ENCODE measurements at places on chromosomes 6 and 20.

DNA sequence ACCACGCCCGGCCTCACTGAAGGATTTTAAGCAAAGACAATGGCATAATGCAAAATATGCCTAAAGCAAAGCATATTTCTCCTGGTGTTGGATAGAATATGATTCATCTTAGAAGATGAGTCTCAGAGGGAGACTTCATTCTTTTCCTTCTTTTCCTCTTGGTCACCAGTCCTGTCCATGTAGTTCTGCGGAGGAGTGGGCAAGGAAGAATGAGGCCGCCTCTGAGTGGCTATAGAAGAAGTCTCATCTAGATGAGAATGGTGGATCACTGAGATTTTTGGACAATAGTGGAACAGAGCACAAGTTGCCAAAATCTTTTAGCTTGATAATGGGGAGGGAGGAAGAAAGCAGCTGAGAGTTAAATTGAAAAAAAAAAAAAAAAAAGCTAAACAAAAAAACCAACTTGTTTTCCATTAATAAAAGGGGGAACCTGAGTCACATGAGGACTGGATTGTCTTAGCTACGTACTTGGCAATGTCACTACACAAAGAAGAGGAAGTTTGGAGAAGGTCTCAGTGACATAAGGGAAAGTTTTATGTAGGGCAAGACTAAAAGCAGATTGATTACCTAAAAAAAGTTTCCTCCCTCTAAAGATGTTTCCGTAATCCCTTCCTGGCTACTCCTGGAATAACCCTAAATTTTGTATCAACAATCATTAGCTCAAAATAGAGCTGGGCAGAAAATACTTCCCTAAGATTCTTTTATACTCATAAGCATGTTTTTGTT is 6.0 kb downstream of the CD83 start:
- no peak for DNase-seq

DNA sequence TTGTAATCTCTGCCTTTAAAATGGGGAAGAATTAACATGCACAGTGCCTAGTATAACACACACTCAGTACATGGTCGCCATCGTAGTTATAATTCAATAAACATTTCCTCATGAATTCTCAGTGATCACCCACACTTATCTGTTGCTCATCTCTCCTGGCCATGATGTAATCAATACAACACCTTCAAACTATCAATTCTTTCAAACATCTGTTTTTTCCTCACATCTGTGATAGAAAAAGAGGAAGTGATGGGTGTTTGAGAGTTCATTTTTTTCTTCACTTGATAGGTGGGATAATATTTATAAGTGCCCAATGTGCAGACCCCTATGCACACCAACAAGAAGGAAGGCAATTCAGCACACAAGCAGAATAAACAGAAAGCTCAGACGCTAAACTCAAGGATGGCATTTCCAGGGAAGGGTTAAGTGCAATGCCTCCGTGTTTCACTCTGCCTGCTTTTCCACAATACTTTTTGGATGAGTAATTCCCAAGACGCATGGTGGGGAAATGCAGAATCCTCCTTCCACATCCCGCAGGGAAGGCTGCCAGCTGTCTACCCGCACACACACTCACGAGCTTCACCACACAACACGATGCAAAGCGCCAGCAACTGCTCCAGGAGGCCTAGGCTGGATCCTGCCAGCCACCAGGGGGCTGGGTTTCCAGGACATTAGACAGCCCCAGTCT is 100.3 kb downstream of the GMPR start:
- DNase-seq: no peak

DNA sequence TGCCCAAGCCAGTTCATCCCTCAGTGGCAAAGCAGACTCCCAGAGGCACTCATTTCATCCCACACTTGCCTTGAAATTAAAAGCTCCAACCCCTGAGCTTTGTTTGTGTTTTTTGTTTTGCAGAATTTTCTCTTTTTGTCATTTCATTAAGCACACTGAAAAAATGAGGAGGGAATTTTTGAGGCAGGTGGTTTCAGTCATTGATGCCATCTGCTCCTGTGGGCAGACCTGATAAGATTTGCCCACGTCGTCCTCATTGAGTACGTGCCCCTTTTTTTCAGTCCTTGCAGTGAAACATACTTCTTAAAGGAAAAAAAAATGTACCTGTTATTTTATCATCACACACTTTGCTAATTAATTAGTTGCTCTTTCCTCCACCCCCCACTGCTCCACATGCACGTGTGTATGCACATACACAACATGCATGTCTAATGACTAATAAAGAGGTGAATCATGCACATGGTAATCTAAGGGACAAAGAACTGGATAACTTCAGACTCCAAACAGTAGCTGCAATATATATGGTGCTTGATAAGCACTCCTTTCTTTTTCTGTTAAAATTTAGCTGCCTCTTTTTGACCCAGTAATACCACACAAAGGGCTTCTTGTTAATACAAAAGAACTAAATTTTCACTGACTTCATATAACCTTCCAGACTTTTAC is 102.1 kb upstream of the TMEM181 start:
- DNase-seq: no peak

- DNase-seq: no peak
Measured at GRCh38 chr20:55095745-55096400, 620.5 kb downstream of the DOK5 start.

DNA sequence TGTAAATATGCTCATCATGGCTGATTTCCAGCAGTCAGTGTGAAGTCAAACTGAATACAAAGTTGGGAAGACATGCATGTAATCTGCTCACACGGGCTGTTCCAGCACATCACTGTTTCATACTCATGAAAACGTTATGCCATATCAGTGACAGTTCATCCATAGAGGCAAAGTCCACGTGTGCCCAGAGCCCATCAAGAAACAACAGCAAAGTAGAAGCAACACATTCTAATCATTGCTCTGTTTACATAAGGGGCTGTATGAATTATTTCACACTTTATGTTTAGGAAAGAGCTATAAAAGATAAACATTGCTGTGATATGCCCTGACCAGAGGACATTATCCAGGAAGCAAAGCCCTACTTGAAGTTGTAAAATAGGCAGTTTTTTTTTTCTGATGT is 157.0 kb upstream of the ENPP5 start:
- no peak for DNase-seq

GRCh38 chr20:42173440-42173839 is 555.3 kb upstream of the CHD6 start:
- DNase-seq: no peak

GRCh38 chr6:119311514-119312142 is 37.9 kb downstream of the MAN1A1 start:
- no peak for DNase-seq

- no peak for DNase-seq
Measured at GRCh38 chr6:164069350-164069990, 655.0 kb downstream of the QKI start.

DNA sequence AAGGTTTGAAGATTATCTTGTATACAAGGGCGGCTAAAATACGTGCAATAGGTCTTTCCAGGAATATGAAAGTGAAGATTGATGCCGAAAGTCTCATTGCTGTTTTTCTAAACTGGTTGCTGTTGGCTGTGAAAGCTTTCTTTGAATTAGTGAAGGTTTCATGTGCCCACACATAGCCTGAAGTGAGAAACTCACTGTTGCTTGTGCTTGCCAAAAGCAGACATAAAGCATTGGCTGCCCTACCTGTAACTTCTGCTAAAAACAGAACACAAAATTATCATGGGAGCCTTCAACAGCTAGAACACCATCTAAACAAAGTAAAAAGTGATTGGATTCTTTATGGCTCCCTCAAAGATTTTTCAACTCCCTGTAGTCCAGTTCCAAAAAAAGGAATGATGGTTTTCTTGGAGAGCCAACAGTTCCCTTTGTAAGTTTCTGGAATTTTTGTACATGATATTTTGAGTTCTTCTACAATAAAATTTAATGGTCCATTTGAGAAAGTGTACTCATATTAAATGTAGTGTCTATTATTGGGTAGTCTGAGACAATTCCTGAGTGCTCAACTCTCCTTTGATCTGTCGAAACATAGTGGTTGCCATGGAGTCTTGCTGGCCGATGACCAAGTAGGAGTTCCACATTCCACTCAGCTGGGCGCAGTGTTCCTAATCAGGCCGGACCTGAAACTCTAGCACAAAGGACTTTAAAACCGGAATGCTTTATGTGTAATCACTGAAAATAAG is 68.5 kb downstream of the PLEKHG1 start:
- DNase-seq: peak; percentile 95

GRCh38 chr6:32196682-32197616 is 4.5 kb upstream of the GPSM3 start:
- no peak for DNase-seq

DNA sequence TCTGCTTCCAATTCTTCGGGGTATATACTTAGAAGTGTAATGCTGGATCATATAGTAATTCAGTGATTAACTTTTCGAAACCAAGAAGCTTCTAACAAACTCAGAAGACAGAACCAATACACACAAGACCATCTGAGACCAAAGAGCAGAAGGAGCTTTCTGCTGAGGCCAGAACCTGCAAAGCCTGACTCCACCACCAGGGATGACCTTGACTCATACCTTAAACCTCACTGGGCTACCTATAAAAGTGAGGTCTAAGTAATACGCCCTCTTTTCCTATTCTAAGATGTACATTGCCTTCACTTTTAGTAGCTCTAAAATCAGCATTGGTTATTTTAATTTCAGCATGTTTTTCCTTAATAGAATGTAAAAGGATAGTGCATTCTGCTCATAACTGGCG is 84.8 kb downstream of the FOXF2 start:
- DNase-seq: no peak

- DNase-seq: peak; percentile 42
Measured at GRCh38 chr20:41179961-41180360, 42.6 kb downstream of the PLCG1 start.

- no peak for DNase-seq
Measured at GRCh38 chr6:14460556-14460955, 343.0 kb downstream of the CD83 start.

GRCh38 chr6:68637782-68638181 is 2.7 kb downstream of the ADGRB3 start:
- no peak for DNase-seq

DNA sequence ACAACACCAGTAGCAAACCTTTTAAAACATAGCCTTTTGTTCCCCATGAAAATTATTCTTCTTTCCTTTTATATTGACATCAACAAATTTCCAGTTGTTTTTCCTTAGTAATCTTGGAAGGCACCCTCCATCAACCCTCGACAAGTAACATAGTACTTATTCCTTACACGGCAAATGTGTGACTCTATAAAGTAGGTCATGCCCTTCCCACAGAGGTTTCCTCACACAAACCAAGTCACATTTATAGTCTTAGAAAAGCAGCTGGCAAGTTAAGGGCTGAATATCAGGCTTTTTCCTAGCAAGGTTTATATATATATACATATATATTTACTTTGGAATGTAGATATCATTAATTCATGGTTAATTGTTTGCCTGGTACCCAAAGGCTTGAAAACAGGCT is 371.5 kb downstream of the SYNE1 start:
- DNase-seq: no peak

GRCh38 chr6:24053057-24053456 is 73.0 kb upstream of the NRSN1 start:
- no peak for DNase-seq

- no peak for DNase-seq
Measured at GRCh38 chr20:60882836-60883235, 369.2 kb upstream of the CDH4 start.

DNA sequence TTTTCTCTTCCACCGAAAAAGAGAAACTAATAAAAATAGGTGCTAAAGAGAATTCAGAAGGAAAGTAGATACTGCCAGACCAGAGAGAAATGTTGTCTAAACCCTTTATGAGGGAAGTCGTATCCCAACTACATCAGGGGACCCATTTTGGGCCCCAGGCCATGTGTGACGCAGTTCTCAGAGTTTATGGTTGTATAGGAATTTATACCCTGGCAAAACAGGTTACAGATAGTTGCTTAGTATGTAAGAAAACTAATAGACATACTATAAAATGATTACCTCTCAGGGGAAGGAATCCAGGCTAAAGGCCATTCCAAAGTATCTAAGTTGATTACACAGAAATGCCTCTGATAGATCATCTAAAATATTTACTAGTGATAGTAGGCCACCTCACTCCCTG is 28.6 kb upstream of the SLC52A3 start:
- no peak for DNase-seq

DNA sequence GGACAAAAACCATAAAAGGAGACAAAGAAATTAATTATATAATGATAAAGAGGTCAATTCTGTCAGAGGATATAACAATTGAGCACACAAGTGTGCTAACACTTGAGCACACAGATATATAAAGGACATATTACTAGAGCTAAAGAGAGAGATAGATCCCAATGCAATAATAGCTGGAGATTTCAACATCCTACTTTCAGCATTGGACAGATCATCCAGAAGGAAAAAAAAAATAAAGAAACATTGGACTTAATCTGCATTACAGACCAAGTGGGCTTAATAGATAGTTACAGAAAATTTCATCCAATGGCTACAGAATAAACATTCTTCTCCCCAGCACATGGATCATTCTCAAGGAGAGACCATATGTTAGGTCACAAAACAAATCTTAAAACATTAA is 9.9 kb downstream of the VNN1 start:
- DNase-seq: no peak

DNA sequence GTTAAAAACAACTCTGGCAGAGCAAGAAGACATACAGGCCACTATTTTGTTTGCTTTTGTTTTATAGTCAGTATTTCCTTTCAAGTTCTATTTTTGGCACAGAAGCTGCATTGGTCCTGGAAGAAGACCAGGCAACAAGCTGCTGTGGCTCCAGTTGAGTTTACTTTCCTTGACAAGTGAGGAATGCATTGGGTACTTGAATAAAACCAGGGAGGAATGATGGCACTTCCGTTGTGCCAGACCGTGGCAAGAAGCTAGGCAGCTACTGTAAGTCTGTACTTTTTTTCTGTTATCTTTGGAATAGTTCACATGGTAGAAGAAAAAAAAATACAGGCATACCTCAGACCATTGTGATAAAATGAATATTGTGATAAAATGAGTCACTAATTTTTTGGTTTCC is 66.3 kb downstream of the NCOA3 start:
- no peak for DNase-seq

GRCh38 chr6:115441651-115442050 is 619.0 kb downstream of the FRK start:
- DNase-seq: no peak

DNA sequence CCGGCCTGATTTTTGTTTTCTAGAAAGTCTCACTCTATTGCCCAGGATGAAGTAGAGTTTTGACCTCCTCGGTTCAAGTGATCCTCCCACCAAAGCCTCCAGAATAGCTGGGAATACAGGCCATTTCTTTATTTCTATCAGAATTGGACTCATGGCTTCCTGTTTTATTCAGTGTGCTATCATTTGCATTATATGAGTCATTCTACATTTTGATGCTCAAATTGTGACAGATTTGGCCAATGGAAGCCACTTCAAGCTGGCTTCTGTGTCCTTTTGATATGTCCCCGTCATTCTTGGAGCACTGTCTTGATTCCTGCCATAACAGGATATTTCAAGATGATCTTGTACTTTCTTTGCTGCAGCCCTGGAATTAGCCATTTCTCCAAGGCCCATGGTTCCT is 75.1 kb downstream of the CNBD2 start:
- DNase-seq: no peak

GRCh38 chr20:49610691-49611538 is 43.0 kb upstream of the PTGIS start:
- DNase-seq: no peak

Measured in ascending aorta (tissue), 2 donors.